Stimulated activated CD4-positive, alpha-beta T cell treated with anti-CD3 and anti-CD28 coated beads, Interleukin-4, amount 100 ng/mL, for 48 hours (primary cell): ENCODE measurements at places on chromosomes 12 and 14.
A peak's percentile ranks its signal among the peaks of the same experiment; 100 is the strongest.

DNA sequence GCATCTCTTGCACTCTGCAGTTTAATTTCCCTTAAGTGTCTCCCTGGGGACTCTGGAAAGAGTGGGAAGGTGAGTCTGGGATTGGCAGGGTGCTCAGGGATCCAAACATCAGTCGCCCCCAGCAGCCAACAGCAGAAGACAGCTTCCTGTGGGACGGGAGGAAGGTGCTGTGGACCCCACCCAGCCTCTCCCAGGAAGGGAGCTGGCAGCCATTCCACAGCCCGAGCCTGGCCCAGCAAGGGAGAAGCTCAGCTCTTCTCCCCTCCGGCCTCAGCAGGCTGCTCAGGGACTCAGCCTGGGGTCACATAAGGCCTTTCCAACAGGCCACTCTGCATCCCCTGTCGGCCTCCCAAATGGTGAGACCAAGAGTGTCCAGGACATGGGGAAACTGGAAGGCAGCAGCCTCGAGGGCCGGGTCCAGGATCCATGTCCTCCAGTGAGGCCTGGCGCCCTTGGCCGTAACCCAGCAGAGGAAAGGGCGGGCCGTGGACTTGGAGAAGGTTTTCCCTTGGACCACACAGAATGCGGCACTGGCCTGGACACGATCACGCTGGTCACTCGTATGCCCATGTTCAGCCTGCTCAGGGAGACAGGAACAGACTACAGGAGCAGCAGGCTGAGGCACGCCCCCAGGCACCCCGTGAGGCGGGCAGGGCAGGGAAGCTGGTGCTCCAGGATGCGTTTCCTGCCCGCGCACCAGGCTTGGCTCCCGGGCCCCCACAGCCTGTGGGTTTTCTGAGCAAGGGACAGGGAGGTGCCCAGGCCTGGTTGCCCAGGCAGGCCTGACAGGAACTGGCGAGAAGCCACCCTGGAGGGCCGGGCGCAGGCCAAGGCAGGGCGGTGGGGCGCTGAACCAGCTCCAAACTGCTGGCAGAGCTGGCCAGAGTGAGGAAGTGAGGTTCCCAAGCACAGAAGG, 3.5 kb downstream of the XRCC3 start:
- DNase-seq, result no peak

DNA sequence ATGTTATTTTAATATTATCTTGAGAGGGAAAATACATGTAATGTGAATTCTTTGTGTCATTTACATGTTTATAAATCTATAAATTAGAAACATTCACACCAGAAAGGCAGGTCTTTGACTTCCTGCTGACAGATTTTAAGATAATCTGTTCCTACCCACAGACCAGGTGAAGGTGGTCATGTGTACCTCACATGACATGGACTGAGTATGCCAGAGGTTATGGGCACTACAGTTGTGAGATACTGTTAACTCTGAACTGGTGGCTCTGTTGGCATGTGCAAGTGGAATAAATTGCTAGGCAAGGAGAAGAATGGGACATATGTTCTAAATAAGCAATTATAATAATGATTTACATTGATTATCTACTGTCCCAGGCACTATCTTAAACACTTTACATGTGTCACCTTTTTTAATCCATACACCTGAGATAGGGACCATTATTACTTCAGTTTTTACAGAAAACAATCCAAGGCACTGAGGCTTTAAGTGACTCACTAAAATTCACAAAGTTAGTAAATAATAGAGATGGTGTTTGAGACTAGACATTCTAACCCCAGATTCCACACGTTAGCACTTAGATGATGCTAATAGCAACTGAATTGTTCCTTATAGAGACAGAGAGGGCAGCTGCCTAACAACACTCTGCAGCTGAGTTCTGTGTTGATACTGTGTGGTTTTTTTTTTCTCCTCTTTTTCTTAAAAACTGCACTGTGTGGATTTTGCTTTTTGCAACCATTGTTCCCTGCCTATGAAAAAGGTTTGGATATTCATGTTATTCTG, 23.8 kb downstream of the SLC16A7 start:
- DNase-seq, result no peak

DNA sequence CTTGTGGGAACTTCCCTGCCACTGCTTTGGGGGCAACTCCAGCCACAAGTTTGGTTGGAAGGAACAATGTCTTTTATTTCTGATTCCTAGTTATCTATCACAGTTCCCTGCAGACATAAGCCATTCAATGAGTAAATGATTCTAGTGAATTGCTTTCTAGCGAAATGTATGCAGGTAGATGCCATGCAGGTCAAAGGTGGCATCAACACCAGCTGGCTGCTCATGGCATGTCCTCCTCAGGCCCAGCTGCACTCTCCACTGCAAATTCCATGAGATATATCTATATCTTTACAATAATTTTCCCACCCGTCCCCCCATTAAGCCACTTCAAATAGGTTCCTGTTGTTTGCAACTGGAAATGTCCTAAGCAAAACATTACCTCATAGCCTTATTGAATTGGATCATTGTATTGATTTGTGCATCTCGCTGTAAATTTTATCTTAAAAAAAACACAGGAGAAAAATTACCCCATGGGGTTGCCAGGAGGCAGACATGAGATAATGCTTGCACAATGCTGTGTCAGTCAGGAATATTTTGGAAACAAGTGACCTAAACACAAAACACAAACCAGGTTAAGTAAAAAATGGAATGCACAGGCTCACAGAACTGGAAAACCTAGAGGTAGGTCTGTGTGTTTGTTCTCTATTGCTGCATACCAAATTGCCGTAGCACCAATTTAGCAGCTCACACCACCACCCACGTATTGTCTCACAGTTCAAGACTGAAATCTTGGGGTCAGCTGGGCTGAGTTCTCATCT, 32.8 kb upstream of the TXNRD1 start:
- no peak for DNase-seq

DNA sequence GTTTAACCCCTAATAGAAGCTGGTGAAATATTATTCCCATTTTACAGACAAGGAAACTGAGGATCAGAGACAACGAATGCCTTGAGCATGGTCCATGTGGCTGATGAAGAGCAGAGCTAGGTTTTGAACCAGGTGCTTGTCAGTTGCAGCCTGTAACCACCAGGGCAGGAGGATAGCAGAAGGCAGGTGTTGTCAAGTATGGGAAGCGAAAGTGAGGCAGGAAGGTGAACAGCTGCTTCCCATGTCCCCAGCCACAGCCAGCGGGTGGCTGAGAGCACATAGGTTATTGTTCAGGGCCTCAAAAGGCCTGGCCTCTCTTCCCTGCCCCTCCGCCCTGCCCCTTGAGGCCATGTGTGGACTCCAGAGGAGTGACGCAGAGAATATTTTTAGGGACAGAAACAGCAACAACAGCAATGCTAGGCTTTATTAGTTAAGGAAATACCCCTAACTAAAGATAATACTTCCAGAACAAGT, 39.6 kb downstream of the IQSEC3 start:
- DNase-seq, result no peak

DNA sequence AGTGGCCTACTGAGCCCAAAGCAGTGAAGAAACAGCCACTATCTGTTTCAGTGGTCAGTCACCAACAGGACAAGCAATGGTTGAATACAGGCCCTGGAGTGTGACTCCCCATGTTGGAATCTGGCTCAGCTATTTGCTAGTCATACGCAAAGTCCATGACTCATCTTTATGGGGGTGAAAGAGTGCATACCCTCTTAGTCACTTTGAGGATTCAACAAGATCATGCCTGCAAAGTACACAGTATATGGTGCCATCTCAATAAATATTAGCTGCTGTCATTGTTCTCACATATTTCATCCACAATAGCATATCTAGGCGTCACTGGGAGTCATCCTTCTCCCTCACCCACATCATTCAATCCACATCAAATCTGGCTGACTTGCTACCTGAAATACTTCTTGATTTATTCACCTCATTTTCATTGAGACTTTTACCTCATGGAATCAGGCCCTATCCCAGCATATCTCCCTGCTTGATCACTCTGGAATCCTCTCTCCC, 26.4 kb upstream of the STAB2 start:
- no peak for DNase-seq

DNA sequence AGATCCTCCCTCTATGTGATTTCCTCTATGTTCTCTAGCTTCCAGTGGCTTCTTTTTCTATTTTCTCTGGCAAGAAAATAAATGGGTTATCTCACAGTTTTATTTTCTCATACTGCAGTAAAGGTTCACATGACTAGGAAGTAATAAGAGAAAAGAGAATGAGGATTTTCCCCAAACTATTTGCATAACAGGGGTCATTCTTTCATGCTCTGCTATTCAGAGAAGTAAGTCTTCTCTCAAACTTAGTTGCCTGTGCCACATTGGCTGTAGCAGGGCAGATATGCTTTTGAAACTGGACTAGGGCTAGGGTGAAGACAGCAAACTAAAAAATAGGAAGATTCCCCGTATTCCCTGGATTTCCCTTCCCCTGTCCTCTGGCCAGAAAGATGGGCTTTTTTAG, 57.4 kb downstream of the ACSM4 start:
- DNase-seq, result no peak

DNA sequence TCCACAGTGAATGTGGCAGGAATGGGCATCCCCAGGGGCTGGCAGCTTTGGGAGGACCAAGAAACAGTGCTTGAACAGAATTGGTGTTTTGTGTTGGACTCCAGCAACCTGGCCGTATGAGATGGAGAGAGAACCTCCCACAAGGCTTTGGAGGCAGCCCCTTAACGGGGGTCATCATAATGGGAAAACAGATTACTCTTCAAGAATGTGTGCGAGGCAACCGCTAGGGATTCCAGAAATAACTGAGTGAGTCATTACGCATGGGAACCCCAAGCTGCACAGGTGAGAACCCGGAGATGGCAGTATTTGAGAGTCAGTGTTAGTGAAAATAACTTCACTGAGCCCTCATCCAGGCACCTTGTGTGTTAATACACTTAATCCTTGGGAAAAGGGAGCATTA, 567.8 kb upstream of the TBX3 start:
- DNase-seq, result no peak

DNA sequence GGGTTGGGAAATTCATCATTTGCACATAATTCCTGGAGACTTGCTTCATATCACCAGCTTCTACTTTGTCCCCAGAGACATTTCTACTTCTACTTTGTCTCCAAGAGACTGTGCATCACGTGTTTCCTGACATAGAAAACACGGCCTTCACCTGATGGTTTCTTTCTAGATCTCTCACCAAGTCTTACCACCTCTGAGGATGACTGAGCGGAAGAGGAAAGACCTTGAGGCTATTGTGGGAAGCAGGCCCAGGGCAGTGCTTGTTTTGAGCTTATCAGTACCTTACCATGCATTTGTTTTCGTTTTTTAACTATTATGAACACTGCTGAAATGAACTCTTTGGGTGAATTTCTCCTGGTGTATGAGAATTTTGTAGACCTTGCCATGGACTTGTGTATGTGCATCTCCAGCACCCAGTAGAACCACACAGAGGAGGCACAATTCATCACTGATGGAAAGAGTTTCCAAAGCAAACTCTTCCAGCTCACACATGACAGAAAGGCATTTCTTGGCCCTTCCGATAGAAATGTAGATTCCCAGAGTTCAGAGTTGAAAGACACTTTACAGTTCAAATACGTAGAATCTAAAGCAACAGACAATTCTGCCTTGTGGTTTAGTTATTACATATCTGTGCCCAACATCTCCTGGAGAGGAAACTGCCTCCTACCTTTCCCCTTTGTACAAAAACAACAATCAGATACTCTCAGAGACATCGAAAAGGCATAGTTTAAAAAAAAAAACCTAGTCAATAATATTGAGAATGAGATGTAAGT, 434.7 kb downstream of the FUT8 start:
- DNase-seq, result peak; percentile 11

DNA sequence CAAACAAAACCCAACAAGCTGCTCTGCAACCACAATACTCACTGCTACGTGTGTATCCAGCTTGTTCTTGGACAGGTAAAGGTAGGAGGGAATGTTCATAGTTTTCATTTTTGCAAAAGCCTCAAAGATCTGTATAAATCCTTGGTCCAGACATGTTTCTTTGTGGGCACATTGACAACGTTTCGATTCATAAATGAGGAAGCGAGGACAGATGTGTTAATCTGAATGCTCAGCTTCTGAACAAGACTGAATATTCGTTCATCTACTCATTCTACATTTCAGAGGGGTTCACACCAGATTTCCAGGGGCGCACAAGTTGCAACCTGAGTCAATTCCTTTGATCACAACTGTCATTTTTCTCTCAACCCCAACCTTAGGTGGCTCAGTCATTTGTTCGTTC, 134.4 kb downstream of the LLPH start:
- DNase-seq, result no peak

DNA sequence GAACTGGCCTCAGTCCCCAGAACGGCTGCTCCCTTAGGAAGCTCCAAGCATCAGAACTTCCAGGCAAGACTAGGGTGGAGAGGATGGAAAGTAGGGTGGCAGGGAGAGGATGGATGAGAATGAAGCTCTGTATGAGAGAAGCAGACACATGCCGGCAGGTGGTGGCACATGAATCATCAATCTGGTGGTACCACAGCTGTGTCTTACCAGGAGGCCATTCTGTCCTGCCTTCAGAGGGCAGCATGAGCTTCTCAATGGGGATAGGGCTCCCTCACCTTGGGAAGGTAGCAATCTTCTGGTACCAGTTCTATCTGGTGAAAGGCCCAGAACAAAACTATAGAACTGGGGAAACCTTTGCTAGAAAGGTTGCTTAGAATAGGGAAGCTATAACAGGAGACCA, 55.4 kb upstream of the PYGL start:
- DNase-seq, result no peak

- DNase-seq, result no peak
These were observed 479.4 kb downstream of the VRK1 start for GRCh38 chr14:97276573-97276972.

GRCh38 chr14:101547961-101548669, 13.2 kb upstream of the DIO3 start:
- DNase-seq, result no peak

DNA sequence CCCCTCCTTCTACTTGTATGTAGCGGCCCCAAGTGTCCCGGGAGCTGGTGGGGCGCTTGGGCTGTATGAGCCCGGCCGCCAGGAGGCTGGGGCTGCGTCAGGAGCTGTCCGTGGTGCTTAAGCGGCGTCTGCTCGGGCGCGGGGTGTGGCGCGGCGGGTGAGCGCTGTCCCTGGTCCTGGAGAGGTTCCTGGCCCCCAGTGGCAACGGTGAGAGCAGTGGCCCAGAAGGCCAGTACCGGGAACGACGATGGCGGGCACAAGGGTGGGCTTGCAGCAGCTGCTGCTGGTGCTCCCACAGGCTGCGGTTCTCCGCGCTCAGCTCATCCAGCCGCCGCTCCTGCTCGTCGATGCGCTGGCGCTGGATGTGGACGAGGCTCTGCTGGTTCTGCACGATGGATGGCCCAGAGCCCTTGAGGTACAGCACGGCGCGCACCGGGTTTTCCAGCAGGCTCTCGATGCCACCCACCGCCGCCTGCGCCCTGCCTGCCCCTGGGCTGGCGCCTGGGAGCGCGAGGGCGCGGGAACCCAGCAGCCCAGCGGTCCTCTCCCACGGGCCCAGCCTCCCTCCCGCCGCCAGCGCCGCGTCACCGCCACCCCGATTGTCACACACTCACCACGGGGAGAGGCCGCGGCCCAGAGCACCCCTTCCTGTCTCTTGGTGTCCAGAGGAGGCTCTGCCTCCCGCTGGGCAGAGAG, 41.9 kb upstream of the FKBP4 start:
- peak; percentile 69 for DNase-seq

GRCh38 chr14:82766996-82767395, 1233.3 kb upstream of the SEL1L start:
- no peak for DNase-seq

GRCh38 chr14:101876555-101876938, 87.8 kb upstream of the DYNC1H1 start:
- peak; percentile 39 for DNase-seq

GRCh38 chr12:132746613-132747012, 15.0 kb downstream of the ANKLE2 start:
- no peak for DNase-seq
